HS-5 (cell line): ENCODE measurements at places on chromosomes 1 and 21.

DNA sequence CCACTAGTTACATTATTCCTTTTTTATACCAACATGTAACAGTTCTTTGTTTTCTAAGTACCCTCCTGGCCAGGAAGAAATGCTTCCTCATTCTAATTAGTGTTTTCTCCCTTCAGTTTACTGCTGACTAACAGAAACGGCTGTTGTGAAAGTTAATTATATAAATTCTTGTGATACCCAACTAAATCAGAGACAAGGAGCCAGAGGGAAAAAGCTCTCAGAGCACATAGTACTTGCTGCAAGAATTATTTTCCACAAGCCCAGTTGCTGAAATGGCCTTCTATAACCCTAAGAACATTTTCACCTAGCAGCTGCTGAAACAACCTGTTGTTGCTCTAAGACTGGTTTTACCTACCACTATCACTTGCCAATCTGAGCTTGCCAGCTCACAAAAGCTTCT, 82.4 kb downstream of the FAF1 start:
- no peak for DNase-seq

DNA sequence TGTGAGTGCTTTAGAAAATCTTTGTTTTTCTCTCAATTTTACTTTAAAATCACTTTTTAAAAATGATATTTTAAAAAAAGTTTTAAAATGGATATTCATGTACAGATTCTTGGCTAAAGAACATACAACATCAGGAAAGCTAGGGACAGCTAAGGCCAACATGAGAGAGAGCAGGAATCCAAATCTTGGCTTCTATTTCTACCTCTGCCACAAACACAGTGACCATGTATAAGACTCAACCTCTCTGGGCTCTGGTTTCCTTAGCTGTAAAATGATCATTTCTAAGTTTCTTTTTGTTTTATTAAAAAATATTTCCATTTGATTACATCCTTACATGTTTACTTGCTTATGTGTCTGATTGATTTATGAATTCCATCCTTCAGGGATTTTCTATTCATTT, 1.2 kb downstream of the VCAM1 start:
- no peak for DNase-seq

GRCh38 chr1:101540161-101540560, 303.3 kb downstream of the S1PR1 start:
- no peak for DNase-seq

DNA sequence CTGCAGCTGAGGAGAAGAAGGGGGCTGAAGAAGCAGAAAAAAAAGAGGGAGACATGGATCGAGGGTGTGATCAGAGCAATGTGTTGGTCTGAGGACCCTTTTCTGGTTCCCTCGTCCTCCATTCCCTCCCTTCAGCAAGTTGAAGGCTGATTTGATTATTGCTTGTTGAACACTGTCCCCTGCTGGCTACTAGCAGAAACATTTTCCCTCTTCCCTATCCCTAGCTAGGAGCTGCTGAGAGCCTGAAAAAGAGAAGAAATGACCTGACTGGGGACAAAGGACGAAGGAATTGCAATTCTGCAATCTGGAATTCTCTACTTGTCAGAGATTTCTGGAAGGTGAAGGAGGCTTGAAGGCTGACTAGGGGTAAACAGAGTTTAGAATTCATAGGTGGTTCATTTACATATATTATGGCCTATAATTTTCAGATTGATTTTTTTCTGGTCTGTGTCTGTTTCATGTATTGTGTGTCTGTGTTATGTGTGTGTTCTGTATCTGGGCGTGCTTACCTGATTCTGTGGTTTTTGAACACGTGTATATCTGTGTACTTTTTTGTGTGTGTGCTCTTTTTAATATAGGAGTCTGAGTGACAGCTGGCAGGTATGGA, 9.8 kb downstream of the NHLH1 start:
- DNase-seq = no peak

GRCh38 chr1:98103617-98104285, 182.9 kb upstream of the DPYD start:
- DNase-seq = no peak

DNA sequence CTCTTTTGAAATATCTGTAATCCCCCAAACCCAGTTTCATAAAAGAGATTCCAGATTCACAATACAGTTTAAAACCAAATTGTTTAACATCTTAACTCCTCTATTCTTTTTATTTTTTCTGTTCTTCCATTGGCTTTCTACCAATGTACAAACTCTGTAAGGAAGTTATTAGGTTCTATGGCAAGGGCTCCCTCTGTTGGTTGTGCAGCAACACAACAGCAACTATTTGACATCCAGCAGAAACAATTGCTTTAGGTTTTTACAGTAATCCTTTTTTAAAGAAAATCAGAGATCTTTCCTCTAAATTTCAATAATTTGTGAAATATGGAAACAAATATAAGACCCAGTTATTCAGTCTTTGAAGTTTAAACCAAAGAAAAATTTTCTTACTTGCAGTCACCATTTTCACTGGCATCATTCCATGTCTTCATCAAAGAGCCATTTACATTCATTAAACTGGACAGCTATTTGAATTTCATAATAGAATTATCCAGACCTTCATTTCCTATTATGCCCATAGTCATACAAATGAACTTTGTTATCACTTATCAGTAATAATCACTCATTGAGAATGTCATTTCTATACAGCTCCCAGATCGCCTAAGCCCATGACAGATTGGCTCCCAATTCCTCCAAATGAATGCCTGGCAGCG, 46.5 kb upstream of the RNF11 start:
- peak; percentile 45 for DNase-seq

DNA sequence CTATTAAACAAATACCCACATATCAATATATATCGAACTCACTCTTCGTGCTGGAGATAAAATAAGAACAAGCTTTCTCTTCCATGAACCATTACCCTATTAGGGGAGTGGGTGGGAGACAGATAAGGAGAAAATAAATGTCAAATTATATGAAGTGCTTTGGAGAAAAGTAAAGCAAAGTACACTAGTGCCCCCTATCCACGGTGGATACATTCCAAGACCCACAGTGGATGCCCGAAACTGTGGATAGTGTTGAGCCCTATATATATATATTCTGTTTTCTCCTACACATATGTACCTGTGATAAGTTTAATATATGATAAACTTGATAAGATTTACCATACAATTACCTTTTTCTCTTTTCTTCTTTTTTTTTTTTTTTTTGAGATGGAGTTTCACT, 54.6 kb downstream of the FH start:
- DNase-seq = no peak

GRCh38 chr1:53579221-53580008, 120.2 kb downstream of the DMRTB1 start:
- DNase-seq = no peak

GRCh38 chr1:171998711-171999110, 157.4 kb downstream of the DNM3 start:
- DNase-seq = no peak

- DNase-seq = no peak
Measured at GRCh38 chr1:236524895-236525184, 1.1 kb downstream of the LGALS8 start.

- no peak for DNase-seq
Measured at GRCh38 chr1:149848340-149849110, 50.8 kb upstream of the BOLA1 start.

DNA sequence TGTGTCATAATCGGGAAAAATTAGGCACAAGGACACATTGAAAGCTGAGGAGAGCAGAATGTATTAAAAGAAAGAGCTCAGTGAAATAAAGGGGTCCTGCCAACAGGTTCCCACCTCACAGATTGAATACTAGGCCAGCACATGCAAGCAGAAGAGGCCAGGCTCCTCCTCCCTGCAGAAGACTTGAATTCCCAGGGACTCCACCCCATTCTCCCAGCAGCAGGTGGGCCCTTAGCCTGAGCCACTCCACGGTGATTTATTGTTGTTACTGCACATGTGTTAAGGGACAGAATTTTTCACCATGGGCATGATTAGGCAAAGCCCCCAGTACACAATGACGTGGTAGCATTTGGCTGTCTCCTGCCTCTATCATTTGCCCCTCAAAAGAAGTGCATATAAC, 1844.7 kb downstream of the NCAM2 start:
- no peak for DNase-seq

DNA sequence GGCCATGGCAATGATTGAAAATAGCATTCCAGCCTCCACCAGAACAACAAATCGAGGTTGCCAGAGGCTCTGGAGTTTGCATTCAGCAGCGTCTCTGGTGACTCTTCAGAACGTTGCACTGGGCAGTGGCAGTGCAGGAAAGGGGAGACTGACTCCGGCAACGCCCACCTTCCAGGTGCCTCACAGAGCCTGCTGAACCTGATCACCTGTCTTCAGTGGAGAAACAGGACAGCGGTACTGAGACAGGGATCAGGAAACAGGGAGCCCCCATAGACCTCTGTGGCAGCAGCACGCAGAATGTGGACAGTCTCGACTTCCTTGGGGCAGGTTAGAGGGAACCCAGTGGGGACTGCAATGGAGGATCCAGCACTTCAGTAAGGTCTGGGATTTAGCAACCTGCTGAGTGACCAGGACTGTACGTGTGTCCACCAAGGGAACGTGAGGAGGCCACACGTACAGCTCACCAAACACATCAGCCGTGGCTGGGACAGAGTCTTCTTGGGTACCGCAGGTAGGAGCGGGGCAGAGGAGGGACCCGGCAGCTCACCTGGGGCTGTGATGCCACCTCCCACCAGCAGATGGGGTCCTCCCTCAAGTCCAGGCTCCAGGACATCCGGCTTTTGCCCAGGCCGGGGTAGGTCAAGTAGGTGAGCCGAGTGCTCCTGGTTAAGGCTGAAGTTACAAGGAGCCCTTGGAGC, 128.6 kb downstream of the PRDM2 start:
- DNase-seq = no peak

DNA sequence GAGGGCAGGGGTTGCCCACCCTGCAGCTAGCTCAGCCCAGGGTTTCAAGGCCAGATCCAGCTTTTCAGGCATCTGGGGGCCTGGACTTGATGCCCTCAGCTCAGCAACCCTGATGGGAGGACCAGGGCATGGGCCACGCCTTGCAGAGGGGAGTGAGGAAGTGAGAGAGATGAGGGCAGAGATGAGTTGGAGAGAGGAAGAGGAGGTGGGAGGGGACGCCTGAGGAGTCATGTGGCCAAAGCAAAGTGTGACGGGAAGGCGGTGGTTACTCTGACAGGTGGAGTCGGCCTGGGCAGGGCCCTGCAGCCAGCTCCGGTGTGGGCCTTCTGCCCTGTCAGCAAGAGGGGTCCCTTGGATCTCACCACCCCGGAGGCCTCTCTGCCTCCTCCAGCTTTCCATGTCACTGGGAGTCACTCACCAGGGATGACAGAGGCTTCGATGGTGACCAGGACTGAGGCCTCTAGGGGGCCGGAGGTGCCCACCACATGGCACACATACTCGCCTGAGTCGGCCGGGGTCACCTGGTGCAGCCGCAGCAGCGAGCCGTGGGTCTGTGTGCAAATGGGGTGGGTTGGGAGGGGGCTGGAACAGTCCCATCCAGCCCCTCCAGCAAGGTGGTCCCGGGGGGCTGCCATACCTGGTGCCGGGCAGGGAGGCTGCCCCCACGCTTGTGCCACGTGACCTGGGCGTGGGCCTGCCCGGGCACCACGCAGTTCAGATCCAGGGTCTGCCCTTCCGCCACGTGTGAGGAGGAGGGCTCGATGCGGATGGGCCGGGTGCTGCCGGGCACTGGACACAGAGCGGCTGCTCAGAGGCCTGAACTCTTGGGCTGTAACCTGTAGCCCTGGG, 40.4 kb downstream of the LDLRAD2 start:
- DNase-seq = no peak

DNA sequence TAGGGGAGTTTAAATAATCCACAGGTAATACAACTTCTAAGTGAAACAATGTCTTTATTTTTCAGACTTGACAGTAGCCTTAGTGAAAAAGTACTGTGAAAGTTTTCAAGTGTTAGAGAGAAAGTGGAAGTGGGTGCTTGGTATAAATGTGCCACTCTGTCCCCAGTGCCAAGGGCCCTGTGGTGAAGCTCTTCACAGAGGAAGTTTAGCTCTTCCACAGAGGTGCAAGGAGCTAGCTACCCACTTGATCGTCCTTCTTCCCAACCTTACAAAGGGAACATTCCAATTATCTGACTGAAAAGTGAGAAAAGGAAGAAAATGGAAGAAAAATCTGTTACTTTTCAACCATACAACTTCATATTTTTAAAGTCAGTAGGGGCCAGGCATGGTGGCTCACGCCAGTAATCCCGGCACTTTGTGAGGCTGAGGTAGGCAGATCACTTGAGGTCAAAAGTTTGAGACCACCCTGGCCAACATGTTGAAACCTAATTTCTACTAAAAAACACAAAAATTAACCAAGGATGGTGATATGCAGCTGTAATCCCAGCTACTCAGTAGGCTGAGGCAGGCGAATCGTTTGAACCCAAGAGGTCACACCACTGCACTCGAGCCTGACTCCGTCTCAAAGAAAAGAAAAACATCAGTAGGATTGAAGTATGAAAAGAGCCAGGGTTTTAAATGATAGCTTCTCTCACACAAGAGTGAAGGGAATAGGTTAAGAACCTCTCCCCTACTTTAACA, 41.0 kb upstream of the PTPRC start:
- DNase-seq = no peak

- DNase-seq = no peak
Measured at GRCh38 chr1:44408632-44409602, 3.9 kb downstream of the RNF220 start.
